ENCODE measurements at places on chromosomes 7 and 10. TPM values are rescaled to one million over a fixed set of nuclear protein-coding genes. Genes with fewer than 3 reads are reported as not detected.
A peak's percentile ranks its signal among the peaks of the same experiment; 100 is the strongest.

ADARB2 gene
- not detected for polyA plus RNA-seq

PIK3AP1 gene
- 0.07 TPM for polyA plus RNA-seq

MYH16 gene
- 0.41 TPM for polyA plus RNA-seq

DNA sequence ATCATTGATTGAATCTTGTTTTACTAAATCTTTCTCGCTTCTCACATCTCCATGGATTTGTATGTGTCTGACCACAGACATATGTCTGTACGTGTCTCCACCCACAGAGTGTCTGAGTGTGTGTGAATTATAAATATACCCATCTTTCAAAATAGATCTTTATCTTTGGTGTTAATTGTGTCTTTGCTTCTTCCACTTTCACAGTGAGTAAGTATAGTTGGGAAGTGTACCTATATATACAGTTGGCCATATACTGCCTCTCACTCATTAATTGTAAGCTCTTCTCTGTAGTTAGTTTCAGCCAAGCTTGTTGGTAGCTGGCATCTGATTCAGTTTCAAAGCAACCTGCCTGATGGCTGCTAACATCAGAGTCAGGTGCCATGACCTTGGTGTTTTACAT lies 18.4 kb downstream of the EEPD1 start:
- no peak for DNase-seq

- peak; percentile 89 for DNase-seq
These were observed 1.1 kb downstream of the TET1 start for GRCh38 chr10:68560943-68561864.

DNA sequence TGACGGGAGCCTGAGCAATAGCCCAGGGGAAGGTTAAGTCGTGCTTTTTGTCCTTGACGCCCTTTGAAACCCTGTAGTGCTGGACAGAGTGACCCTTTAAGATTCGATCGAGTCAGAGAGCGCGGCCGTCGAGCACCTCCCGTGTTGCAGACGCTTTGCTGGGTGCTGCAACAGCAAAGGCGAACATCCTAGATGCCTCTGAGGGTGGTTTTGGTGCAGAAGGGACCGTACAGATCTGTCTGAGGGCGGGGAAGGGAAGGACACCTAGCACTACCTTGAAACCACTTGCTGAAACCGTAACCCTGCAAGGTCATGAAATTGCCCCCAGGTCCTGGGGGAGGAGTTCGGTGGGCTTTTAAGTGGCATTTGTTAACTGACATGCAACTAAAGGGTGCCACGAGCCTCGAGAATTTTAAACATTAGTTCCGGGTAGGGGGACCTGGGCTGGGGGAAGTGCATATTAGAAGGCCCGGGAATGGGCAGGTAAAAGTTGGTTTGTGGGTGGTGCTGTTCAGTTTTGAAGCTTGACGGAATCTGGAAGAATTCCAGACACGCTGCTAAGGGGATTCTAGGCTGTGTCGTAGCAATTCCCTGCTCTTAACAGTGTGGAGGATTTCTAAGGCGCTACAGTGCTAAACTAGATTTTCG lies 786 bp downstream of the ATP5F1C start:
- DNase-seq = peak; percentile 34

GRCh38 chr10:52437205-52437646 lies 123.1 kb downstream of the DKK1 start:
- no peak for DNase-seq

- no peak for DNase-seq
These were observed 9.9 kb downstream of the VIM start for GRCh38 chr10:17237915-17238444.

GRCh38 chr10:110413903-110414547 lies 83.7 kb upstream of the DUSP5 start:
- no peak for DNase-seq

DNA sequence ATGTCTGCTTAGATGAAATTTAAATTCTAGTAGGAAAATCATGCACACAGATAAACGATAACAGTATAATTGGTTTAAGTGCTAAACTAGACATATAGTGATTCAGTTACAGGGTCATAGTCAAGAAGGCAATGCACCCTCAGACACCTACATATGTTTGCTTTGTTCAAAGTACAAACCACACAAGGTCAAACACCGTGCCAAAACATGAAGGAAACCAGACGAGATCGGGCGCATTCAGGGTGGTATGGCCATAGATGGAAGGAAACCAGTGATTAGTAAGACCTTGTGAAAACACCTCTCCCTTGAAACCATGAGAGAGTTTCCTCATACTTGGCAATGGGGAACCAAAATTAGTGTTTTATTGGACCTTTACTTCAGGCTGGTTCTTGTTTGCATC lies 906.9 kb downstream of the PCDH15 start:
- no peak for DNase-seq

DNA sequence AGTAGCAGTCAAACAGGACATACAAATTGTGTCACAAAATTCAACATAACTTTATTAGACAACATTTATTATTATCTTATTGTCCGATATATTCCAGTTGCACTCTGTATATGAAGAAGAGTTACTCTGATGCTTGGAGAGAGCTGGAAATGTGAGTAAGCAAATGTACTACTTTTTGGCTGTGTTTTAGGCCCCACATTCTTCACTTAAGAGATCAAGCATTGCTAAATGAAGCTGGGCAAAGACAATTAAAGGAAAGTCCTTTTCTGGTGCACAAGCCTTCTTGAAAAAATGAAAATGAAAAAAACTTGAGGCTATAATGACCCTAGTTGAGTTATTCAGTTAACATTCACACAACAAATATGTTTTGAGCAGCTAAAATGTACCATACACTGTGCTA lies 26.1 kb downstream of the MYPN start:
- no peak for DNase-seq

GRCh38 chr7:29593459-29593858 lies 29.8 kb downstream of the PRR15 start:
- DNase-seq = no peak

All from SK-N-SH (cell line).